Ammon's horn (tissue), 1 donor: ENCODE measurements at places on chromosomes 1 and 21.

DNA sequence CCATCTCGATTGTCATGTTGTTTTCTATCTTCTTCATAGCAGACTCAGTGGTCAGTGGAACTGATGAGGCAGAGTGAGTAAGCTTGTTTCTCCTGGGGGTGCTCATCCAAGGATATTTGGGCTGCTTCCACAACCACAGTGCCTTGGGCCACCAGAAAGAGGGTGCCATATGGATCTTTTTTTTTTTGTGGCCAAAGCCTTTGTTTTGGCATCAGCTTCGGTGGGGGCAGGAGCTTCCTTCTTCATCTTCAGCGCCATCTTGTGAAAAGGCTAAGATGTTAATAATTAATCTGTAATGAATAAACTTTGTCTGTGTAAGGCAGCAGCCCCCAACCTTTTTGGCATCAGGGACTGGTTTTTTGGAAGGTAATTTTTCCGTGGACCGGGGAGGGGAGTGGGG lies 6.6 kb upstream of the PLPP3 start:
- DNase-seq: no peak

- DNase-seq: no peak
These were observed 11.6 kb upstream of the LRRC53 start for GRCh38 chr1:74523873-74524480.

- no peak for DNase-seq
These were observed 96.7 kb downstream of the GABPA start for GRCh38 chr21:25831300-25831960.

- DNase-seq: no peak
These were observed 24.6 kb upstream of the KLHDC8A start for GRCh38 chr1:205381305-205381704.

DNA sequence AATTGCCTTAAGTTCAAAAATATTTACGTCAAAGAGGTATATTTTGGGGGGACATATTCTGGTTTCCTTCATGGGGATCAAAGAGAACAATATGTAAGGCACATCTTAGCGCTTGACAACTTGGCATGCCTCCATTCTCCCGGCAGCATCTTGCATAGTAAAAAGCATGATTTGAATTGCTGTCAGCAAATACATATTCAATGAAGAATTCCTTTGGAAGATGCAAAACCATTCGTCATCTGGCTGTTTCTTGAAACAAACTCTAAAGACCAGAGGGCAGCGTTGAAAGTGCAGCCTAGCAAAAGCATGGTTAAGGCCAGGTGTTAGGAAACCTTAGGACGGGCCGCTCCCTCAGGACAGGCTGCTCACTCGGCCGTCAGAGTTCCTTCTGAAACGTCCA lies 3.4 kb upstream of the PIK3CD start:
- DNase-seq: no peak

- DNase-seq: no peak
These were observed 23.7 kb downstream of the NMNAT2 start for GRCh38 chr1:183394435-183394834.

- DNase-seq: no peak
These were observed 17.6 kb downstream of the NOS1AP start for GRCh38 chr1:162087111-162087510.

GRCh38 chr1:44661781-44662682 lies 12.2 kb downstream of the TMEM53 start:
- DNase-seq: no peak

- no peak for DNase-seq
These were observed 265.1 kb upstream of the NEGR1 start for GRCh38 chr1:72547412-72547811.

GRCh38 chr1:5488448-5488847 lies 503.8 kb downstream of the NPHP4 start:
- no peak for DNase-seq

DNA sequence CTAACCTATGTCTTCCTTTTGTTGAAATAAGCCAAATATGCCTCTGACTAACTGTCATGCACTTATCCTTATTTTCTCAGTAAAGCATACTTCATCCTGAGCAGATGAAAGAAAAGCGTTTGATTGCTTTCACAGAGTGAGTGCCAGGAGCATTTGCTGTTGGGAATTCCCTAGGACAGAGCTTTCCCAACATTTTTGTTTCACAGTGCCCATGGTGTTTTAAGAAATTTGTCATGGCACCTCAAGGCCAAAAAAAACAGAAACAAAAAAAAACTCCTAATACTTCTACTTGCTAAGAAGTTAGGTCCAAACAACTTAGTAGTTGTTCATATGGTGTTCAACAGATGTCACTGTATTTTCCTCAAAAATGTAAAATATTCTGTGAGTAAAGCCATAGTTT lies 120.8 kb upstream of the BMP8A start:
- DNase-seq: no peak

GRCh38 chr1:24107462-24108138 lies 4.3 kb downstream of the MYOM3 start:
- no peak for DNase-seq

- no peak for DNase-seq
These were observed 18.2 kb downstream of the EPHB2 start for GRCh38 chr1:22728751-22729399.

- no peak for DNase-seq
These were observed 102.8 kb upstream of the JUN start for GRCh38 chr1:58886611-58887010.

GRCh38 chr1:198922638-198923430 lies 284.0 kb downstream of the PTPRC start:
- DNase-seq: no peak
